Activated effector memory CD4-positive, alpha-beta T cell treated with Interleukin-2 at 50 U/mL for 16 hours (primary cell): ENCODE measurements at places on chromosomes 4 and X.

GRCh38 chrX:132748909-132749308 lies 209.5 kb downstream of the HS6ST2 start:
- no peak for DNase-seq

DNA sequence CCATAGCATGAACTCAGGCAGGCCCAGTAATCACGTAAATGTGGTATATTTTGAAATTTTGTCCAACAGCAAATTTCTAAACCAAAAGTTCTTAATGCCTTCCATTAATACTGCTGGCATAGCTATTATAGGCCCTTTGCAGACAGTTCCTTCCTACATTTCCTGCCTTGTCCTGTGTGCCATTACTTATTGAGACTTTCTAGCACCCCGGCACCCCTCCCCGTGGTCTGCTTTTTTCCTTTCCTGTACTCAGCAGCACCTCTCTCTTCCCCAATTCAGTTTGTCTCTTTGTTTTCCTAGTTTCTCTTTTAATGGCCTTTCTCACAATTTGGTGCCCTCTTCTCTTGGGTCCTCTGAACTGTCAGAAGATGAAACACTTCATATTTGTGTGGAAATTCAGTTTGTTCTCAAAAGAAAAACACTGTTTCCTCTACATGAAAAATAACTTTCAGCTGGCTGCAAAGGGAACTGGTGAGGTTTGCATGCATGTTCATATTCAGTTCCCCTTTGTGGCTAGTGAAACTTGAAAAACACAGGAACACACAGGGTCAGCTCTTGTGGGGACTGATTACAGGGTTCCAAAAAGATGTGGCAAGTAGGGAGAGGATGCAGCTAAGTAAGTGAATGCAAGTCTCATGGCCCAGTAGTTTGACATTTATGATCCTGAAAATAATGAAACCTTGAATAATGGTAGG lies 17.1 kb downstream of the GPR34 start:
- DNase-seq = no peak

DNA sequence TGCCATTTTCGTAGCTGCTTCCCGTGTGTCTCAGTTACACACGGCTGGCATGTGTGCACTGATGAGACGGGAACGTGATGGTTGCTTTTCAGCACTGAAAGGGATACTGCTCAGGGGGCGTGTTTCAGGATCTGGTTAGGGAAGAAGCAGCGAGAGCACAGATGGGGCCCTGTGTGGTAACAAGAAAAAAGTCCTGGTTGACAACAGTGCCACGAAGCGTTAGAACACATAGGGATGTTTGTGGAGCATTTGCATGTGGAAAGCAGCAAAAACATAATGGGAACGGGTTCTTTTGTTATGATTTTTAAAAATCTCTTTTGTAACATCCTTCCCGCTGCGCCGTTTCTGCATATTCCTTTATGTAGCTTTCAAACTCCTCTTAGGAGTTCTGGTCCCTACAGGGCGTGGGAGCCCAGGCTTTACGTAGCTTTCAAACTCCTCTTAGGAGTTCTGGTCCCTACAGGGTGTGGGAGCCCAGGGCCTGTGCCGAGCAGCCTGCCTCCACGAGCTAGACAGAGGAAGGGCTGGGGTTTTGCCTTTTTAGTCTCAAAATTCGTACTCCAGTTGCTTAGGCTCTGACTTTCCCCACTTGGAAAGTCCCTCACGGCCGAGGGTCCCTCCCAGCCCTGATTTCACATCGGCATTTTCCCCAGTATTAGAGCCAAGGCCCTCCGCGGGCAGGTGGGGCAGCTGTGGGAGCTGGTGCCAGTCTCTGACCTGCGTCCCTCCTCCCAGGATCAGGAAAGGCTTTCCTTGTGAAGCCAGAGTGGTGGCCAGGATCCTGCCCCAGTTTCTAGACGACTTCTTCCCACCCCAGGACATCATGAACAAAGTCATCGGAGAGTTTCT lies 11.0 kb upstream of the MSANTD1 start:
- DNase-seq = no peak

GRCh38 chr4:171721937-171722336 lies 91.3 kb upstream of the GALNTL6 start:
- no peak for DNase-seq

GRCh38 chrX:119625843-119626242 lies 19.6 kb upstream of the NKRF start:
- DNase-seq = no peak

- DNase-seq = no peak
Measured at GRCh38 chr4:24471486-24472160, 112.7 kb downstream of the DHX15 start.

GRCh38 chr4:82780752-82781231 lies 17.8 kb downstream of the SCD5 start:
- no peak for DNase-seq

- no peak for DNase-seq
Measured at GRCh38 chrX:53654376-53654775, 32.1 kb downstream of the HUWE1 start.

- DNase-seq = no peak
Measured at GRCh38 chr4:212438-213188, 88.3 kb downstream of the ZNF718 start.

- DNase-seq = no peak
Measured at GRCh38 chr4:158588285-158588684, 66.6 kb downstream of the RXFP1 start.

DNA sequence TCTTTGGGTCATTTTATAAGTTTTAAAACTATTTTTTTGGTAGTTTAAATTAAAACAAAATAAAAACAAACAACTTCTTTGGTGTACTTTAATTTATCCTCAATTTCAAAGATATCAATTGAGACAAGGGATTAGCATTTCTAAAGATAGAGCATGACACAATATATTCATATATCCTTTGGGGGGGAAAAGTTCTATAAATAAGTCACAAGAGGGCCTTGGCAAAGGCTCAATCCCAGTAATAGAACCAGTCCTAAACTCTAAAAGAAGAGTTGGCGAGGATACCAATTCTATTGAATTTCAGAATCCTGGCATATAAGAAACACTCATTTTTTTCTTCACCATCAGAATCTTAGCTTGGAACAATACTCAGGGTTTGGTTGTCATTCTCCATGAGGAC lies 89.7 kb downstream of the COL4A6 start:
- DNase-seq = no peak

GRCh38 chr4:73589887-73590801 lies 30.1 kb downstream of the RASSF6 start:
- DNase-seq = no peak

DNA sequence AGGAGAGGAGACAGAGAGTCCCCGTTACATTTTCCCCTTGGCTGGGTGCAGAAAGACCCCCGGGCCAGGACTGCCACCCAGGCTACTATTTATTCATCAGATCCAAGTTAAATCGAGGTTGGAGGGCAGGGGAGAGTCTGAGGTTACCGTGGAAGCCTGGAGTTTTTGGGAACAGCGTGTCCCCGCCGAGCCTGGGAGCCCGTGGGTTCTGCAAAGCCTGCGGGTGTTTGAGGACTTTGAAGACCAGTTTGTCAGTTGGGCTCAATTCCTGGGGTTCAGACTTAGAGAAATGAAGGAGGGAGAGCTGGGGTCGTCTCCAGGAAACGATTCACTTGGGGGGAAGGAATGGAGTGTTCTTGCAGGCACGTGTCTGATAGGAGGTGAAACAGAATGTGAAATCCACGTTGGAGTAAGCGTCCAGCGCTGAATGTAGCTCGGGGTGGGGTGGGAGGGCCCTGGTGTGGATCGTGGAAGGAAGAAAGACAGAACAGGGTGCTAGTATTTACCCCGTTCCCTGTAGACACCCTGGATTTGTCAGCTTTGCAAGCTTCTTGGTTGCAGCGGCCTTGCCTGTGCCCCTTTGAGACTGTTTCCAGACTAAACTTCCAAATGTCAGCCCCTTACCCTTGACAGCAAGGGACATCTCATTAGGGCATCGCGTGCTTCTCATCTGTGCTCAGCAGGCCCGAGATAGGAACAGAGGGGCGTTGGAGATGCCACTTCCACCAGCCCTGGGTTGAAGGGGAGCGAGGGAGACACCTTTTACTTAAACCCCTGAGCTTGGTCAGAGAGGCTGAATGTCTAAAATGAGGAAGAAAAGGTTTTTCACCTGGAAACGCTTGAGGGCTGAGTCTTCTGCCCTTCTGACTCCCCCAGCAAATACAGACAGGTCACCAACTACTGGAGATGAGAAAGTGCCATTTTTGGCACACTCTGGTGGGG lies 2.7 kb downstream of the SHOX start:
- DNase-seq = no peak

DNA sequence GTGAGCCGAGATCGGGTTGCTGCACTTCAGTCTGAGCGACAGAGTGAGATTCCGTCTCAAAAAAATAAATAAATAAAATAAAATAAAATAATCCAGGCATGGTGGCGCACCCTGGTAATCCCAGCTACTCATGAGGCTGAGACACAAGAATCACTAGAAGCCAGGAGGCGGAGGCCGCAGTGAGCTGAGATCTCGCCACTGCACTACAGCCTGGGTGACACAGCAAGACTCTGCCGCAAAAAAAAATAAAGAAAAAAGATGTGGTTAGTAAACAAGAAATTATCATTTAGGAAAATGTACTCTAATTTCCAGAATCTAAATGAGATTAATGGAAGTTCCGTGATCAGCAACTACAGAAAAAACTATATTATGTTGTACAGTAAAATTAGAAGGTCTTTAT lies 14.5 kb upstream of the LRBA start:
- no peak for DNase-seq

GRCh38 chr4:102344954-102345794 lies at the start of gene SLC39A8:
TSS of gene SLC39A8 (minus strand) at chr4:102345482. CDS start at chr4:102344662, 820 bp downstream.
- DNase-seq = peak; percentile 78

DNA sequence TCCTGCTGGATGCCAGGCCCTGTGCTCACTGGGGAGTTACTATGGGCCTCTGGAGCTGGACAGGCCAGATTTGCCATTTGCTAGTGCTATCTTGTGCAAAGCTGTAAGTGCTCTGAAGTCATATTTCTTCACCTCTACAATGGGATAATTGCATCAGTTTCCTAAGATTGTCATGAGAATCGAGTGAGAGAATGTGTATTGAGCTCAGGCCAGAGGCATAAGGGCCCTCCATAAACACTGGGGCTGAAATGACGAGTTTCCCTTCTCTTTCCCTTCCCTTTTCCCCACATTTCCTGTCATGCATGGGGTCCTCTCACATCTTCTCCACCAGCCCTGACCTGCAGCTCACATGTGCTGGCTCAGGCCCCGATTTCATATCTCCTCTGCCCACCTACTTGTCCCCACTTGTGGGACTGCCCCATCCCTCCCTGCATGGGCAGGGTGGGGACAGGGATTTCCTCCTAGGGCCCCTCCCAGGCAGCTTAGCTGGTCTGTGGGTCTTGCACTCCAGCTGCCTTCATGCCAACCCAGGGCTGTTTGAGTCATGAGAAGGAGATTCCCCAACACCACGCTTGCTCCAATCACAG lies 358.8 kb downstream of the MID1IP1 start:
- no peak for DNase-seq

GRCh38 chr4:6115746-6116586 lies 84.4 kb downstream of the JAKMIP1 start:
- DNase-seq = no peak

DNA sequence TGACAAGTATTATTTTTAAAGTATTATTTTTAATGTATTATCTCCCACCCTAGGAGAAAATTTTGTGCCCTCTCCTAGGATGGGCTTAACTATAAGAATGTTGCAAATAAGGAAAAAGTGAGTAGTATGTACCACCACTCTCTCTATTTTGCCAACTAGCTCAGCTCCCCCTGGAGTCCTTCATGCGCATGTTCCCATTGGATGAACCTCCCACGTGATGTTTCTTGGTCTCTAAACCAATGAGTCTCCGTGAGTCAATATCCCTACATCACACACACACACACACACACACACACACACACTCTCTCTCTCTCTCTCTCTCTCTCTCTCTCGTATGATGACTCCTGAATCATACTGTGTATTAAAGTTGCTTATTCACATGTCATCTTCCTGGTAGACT lies 129.7 kb upstream of the ZFP42 start:
- DNase-seq = no peak

- no peak for DNase-seq
Measured at GRCh38 chrX:109270580-109271484, 211.1 kb downstream of the GUCY2F start.

DNA sequence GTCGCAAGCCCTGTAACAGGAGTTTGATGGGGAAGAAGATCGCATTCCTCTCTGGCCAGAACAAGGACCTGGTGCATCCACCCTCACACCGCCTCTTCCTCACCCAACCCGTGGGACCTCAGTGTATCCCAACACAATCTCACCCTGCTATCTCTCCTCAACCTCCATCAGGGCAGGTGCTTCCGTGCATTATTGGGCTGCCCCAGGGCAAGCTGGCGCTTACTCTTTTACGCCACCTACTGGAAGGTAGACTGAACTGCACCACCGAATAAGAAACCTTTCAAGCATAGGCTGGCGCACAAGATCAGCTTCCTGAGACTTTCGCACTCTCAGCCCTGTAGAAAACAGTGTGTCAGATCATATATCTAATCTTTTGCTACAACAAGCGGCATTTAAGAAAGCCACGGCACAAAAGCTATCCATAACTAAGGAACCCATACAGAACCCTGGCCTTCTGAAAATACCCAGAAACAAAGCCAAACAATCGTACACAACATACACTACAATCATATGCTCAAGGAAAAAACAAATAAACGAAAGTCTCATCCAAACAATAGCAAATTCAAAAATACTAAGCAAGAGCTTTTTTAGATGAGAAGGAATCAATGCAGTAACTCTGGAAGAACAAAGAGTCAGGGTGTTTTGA lies 209.3 kb downstream of the UGT8 start:
- no peak for DNase-seq

DNA sequence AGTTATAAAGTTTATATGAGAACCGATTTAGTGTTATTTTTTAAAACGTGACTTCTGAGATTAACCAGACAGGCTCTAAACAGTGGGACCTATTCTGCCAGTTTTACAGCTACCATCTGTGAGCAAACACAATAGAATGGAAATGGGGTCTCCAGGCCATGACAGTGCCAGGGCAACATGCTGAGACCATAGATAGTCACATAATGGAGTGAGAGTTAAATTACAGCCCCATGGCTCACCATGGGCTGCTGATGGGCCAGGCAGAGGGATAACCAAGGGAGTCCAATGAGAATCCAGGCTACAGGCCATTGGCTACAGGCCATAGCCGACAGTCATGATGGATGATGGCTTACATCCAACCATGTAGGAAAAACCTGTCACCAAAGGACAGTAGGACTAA lies 183.5 kb upstream of the NDP start:
- no peak for DNase-seq

DNA sequence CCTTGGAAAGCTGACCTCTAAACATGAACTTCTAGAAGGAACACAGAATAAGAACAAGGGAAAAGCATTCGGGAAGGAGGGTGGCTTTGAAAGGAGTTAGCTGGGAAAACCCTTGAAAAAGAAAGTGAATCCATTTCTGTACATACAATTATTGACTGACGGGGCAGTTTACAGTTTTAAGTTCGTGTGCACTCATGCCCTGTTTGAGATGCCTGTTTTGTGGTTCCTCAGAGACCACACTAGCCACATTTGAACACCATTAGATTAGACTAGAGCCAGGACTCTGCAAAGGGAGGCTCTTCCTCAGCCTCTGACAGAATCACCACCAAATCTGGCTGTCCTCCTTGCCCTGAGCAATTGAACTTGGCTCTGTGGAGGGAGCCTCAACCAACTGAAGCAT lies 158.3 kb downstream of the PALLD start:
- DNase-seq = no peak
